ENCODE measurements at places on chromosomes 12 and 14. TPM values are rescaled to one million over a fixed set of nuclear protein-coding genes. Genes with fewer than 3 reads are reported as not detected.
A peak's percentile ranks its signal among the peaks of the same experiment; 100 is the strongest.

Gene DHRS2
- total RNA-seq: 0.28 TPM

Gene MDP1
- total RNA-seq: 22.4 TPM

Gene DEPDC4
- total RNA-seq: 1.2 TPM

Gene DCN
- 1,699 TPM for total RNA-seq

Gene KCNK13
- not detected for total RNA-seq

Gene TOMM20L
- not detected for total RNA-seq

Gene NOS1
- total RNA-seq: not detected

Gene CD69
- total RNA-seq: 10.2 TPM

Gene B4GALNT3
- 3.8 TPM for total RNA-seq

Gene GRIP1
- 74.8 TPM for total RNA-seq

DNA sequence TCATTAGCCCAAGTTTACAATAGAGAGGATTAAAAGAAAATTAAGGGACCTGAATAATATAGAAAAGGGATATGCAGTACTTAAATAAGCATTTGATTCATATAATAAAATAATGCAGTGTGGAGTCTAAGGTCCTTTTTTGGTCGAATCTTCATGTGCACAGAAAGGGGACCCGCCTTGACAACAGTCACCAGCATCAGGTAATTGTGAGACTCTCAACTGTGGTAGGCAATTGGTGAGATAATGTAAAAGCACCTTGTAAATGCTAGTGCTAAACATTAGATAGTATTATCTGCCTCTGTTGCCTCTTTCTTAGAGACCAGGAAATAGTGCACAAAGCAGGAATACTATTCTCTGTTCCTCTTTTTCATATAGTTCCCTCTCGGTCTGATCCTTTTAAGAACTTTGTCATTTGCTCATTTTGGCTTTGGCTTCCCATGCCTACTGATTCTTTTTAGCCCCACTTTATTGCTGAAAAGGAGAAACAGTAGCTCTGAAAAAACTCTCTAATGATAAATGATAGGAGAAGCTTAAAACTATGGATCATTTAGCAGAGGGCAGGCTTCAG, 17.5 kb downstream of the CHPT1 start:
- no peak for DNase-seq

DNA sequence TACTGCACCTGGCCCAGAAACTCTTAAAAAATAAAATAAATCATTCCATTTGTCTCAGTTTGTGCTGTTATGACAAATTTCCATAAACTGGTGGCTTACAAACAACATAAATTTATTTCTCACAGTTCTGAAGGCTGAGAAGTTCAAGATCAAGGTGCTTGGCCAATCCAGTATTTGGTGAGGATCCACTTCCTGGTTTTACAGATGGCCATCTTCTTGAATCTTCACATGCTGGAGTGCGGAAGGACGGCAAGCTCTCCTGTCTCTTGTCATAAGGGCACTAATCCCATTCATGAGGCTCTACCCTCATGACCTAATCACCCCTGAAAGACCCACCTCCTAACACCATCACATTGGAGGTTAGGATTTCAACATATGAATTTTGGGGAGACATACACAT, 29.9 kb upstream of the MYBPC1 start:
- no peak for DNase-seq

GRCh38 chr12:121330195-121330594, 22.0 kb downstream of the ANAPC5 start:
- DNase-seq: no peak

DNA sequence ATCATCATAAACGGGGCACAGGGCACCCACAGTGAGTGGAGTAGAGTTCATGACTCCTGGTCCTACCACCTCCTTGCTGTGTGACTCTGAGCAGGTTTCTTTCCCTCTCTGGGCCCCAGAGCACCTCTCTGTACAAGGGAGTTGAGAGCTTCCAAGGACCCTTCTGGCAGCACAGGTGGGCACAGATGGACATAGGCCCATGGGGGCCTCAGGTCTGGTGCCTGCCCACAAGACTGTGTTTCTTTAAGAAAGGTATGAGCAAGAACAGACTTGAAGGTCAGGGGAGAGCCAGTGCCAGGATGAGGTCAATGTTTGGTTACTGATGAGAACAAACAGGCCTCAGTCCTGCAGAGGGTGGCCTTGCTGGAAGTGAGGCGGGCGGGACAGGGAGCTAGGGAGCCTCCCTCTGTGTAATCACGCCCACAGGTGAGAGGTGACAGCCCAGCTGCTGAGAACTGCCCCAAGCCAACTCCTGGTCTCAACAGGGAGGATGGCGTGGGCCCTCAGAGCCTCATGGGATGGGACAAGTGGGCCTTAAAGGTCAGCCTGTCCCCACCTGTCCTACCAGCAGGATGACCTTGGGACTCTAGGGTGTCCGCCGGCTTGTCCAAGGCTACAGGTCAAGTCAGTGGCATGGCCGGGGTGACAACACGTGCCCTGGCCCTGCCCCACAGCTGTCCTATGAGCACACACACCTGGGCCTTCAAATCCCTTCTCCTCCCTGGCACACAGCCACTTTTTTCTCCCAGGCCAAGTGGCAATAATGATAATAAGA, 49.1 kb downstream of the CCDC85C start:
- no peak for DNase-seq

DNA sequence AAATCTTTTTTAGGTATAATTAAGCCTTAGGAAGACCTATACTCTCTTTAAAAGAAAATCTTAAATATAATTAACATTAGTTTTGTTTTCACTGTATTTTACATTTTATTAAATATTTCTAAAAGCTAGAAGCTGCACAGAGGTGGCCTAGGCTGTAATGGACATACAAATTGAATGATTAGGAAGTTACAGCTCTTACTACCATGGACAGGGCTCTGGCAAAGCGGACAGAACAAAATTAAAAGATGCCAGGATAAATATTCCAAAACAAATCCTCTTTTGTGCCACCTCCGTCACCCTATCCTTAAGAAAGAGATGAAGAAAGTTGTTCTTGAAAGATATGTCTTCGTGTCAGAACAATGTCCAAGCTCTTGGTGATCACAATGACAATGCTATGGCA, 376.5 kb downstream of the ETNK1 start:
- DNase-seq: no peak

DNA sequence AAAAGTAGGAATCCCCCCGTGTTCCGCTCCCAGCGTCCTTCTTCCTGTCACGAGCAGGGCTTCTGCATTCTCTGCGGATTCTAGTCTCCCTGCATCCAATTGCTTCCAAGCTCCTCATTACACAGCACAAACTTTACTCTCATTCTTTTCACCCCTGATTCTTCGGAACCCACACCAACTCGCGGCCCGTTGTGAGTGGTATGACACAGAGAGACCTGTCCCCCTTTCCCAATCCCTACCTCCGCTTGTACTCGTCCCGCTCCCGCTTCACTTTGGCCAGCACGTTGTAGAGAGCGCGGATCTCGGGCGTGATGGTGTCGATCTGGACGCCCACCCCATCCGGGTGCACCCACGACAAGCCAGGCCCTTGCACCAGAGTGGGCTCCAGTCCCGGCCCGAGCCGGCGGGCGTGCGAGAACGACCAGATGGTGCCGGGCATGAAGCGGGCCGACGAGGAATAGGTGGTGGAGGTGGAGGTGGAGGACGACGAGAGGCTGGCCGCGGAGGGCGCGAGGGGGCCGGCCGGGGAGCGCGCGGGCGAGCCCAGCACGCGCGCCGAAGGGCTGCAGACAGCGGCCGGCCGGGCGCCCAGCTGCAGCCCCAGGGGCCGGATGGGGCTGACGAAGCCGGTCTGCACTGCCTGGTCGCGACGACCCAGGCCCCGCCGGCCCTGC, 687 bp downstream of the IFFO1 start:
- no peak for DNase-seq

GRCh38 chr12:104654665-104655609, 198.2 kb downstream of the CHST11 start:
- no peak for DNase-seq

DNA sequence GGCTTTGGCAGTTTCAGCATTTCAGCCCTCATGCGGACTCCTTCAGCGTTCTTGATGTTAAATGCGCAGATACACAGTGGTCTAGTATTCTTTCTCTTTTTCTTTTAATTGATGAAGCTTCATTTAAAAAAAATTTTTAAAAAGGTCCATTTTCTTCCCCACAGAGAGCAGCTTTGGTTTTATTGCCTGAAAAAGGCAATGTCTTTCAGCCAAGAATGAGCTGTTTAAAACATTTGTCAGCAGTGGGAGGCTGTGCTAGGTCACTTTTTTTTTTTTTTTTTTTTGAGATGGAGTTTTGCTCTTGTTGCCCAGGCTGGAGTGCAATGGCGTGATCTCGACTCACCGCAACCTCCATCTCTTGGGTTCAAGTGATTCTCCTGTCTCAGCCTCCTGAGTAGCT, 13.5 kb downstream of the KMT5A start:
- DNase-seq: no peak

- DNase-seq: peak; percentile 41
Observed at GRCh38 chr12:92570056-92570753, 132.6 kb upstream of the PLEKHG7 start.

DNA sequence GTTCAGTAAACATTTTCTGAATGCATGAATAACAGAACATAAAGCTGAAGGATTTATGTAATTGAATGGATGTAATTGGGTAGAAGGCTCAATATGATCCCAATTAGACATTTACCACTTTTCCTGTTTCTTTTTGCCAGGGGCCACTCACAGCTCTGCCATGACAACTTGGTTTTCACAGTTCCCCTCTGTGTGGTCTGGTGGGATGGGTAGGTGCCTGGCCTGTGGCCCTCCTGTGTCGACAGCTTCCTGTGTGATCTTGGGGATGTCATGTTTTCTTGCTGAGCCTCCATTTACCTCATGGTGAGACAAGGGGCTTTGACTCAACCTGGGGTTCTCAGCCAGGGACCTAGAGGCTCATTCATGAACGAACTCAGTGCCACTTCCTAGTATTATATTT, 12.6 kb upstream of the SERPINA10 start:
- no peak for DNase-seq

- DNase-seq: peak; percentile 78
Observed at GRCh38 chr12:15278816-15279658, 43.3 kb upstream of the PTPRO start.

- DNase-seq: no peak
Observed at GRCh38 chr12:65993173-65993572, 137.4 kb downstream of the LLPH start.

GRCh38 chr12:40032433-40033241, 73.2 kb downstream of the SLC2A13 start:
- no peak for DNase-seq

DNA sequence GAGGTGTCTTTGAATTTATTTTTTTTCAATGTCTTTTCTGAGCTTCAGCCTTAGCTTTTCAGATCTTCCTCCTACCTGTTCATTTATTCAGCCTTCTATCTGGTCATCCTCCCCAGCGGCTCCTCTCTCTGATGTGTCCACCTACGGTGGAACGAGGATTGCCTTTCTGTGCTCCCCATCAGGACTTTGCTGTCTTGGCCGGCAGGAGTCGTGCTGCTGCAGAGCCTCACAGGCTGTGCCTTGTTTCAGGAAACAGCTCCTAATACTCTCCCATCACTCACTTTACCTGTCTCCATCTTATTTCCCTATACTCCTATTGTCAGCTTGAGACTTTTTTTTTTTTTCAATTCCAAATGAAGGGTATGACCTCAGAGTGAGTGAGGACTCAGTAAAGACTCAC, 76.9 kb downstream of the KICS2 start:
- DNase-seq: no peak

- peak; percentile 55 for DNase-seq
Observed at GRCh38 chr14:20631023-20631879, 10.2 kb downstream of the OR6S1 start.

GRCh38 chr14:37697489-37698121, 102.2 kb downstream of the TTC6 start:
- no peak for DNase-seq

GRCh38 chr12:120041386-120042231, 52.6 kb downstream of the BICDL1 start:
- DNase-seq: no peak

DNA sequence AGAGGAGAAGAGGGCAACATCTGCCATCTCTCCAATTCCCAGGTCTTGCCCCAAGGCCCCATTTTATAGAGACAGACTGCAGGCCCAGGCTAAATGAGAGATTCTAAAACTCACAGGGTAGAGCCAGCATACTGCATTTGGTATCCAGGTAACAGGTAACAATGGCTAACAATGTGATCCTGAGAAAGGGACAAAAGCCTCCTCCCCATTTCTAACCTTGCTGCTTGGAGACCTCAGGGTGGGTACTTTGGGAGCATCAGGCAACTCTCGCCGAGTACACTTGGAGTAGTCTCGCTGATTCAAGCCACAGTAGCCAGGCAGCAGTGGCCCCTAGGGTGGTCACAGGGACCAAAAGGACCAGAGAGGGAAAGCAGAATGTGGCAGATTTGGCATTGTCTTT, 162.6 kb upstream of the PLEKHA5 start:
- DNase-seq: no peak

DNA sequence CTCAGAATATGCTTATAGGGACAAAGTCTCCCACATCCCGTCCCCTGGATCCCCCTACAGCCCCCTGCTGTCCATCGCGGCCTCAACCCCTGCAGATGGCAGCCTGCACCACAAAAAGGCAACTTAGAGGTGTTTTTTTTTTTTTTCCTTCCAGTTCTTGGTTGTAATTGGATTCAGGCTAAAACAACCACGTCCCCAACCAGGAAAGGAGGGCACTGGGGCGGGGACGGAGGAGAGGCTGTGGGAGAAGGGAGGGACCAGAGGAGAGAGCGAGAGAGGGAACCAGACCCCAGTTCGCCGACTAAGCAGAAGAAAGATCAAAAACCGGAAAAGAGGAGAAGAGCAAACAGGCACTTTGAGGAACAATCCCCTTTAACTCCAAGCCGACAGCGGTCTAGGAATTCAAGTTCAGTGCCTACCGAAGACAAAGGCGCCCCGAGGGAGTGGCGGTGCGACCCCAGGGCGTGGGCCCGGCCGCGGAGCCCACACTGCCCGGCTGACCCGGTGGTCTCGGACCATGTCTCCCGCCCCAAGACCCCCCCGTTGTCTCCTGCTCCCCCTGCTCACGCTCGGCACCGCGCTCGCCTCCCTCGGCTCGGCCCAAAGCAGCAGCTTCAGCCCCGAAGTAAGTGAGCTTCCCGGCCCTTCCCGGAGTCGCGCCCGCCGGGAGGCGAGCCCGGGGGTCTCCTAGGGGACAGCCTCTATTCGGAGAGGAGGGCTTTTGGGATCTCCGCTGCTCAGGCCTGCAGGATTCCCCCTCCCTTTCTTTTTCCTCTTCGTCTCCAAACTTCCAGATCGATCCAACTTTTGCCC, at the start of gene MMP14:
Gene MMP14 (plus strand): TSS at position 285 of the 813 bp plus-strand sequence. CDS start 233 bp downstream, at position 518.
- peak; percentile 85 for DNase-seq

GRCh38 chr12:76366163-76366562, 17.9 kb upstream of the BBS10 start:
- no peak for DNase-seq

DNA sequence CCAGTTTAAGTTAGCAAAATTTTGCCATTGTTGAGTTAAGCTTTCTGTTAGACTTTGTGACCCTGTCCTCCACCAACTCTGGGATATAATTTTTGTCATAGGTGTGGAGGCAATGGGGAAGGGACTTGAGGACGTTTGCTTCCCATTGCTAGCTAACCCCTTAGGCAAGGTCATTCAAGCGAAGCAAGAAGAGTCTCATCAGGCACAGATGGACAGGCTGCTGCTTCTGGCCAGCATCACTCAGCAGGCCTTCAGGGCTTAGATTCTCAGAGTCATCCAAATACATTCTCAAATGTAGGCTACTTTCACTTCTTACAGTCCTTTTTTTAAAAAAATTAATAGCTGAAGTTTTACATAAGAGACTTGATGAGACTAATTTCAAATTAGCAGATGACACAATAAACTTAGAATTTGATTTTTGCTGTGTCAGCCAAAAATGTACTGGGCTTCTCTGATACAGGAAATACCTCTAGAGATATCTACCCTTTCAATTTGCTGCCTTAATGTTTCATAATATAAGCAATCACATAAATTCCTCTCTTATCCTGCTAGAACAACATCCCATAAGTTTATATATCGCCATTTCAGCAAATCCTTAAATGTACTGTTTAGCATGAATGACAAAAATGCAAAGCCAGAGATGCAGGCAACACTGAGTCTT, 875.2 kb downstream of the FLRT2 start:
- DNase-seq: no peak

Data from uterus (tissue), 4 donors.